ENCODE measurements at places on chromosomes 11 and 22.

DNA sequence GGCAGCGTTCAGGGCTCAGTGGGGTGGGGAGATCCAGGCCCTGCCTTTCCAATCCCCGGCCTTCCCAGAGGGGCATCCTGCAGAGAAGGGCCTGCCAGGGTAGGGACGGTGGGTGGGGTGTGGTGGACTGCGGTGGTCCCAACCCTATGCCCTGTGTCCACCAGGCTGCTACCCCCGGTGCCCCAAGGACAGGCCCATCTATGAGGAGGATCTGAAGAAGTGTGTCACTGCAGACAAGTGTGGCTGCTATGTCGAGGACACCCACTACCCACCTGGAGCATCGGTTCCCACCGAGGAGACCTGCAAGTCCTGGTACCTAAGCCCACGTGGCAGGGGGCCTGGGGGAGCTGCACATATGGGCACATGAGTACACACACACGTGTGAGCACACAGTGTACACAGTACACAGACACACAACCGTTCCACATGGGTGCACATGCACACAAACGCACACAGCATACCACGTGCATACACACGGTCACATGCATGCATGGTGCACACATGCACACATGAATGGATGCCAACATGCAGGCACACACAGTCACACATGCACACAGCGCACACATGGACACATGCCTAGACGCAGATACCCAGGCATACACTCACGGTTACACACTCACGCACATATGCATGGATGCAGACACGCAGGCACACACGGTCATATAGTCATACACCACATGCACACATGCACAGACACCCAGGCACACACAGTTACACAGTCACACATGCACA, 16.1 kb downstream of the MUC2 start:
- no peak for DNase-seq

- no peak for DNase-seq
Observed at GRCh38 chr11:80816966-80817365, 1376.1 kb upstream of the TENM4 start.

- no peak for DNase-seq
Observed at GRCh38 chr11:128465946-128466705, 121.2 kb downstream of the ETS1 start.

- no peak for DNase-seq
Observed at GRCh38 chr11:103904324-103904667, 132.1 kb upstream of the DDI1 start.

GRCh38 chr11:12938590-12939247, 70.4 kb upstream of the RASSF10 start:
- no peak for DNase-seq

DNA sequence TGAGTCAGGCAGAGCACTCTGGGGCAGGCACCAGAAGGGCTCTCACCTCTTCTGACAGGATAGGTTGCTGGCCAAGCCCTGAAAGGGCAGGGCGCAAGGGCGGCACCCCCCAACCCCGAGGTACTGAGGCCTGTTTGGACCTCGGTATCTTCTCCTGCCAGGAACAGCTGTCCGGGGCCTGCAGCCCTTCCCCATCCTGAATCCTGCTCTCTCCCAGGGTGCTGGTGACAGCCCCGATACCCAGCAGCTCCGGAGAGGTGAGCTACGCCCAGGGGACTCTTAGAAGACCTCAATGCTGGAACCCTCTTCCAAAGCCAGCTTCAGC, 79.1 kb downstream of the PHF21B start:
- no peak for DNase-seq

DNA sequence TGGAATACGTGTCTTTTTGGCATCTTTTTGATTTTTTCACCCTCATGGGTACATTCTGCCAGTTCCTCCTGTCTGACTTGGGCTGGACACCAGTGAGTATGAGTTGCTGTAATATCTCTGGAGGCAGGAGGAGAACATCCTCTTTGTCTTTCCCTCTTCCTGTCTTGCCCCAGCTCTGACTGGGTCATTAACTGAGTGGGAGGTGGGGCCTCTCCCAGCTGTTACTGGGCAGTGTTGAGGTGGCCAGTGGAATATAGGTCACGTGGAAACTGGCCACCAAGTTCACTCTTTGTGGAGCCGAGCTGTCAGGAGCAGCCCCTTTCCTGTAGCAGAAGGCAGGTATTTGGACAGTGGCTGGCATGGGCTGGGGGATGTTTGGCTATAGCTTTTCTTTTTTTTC, 2.2 kb downstream of the GLB1L2 start:
- no peak for DNase-seq

DNA sequence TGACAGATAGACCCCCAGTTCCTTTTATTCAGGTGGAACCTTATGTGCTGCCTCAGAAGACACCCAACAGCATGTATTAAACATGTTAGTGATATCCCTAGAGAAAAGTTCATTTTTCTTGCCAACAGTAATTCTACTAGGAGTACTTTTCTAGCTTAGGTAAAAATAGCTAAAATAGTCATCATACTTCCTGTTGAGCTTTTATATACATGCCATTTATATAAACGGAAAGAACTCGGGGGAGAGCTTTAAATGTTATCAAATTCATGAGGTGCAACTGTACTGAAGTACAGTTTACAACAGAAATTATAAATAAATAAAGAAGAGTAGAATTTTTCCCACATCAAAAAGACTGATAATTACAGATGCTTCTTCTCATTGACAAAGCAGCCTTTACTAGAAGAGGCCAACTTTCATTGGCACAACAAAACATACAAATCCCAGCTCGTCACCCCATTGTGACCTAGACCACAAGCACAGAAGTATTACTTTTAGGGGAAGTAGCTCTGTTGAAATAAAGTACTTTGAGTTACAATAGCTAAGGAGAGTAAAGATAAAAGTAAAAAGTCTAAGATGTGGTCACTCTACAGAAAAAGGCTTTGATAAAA, 59.1 kb upstream of the POU2AF2 start:
- no peak for DNase-seq

- DNase-seq: no peak
Observed at GRCh38 chr22:39725351-39726035, 154.9 kb downstream of the CACNA1I start.

DNA sequence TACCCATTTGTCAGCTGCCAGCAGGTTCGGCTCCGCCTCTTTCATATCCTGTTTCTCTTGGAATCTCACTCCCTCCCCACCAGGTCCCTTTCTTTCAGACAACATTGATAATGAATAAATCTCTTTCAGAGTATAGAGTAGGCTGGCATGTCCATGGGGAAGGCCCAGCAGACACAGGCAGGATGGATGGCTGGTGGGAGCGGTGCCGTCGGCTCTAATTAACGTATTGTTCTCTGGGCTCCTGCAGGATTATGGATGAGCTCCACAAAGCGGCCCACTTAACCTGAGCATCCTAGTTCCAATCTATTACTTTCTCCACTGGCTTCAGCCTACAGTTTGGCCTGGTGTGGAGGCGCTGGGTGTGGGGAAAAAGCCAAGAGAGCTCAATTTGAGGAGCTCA, 588.0 kb downstream of the BUD13 start:
- no peak for DNase-seq

- no peak for DNase-seq
Observed at GRCh38 chr22:22691716-22692701, 47.6 kb downstream of the GGTLC2 start.

GRCh38 chr11:131154351-131154750, 216.1 kb upstream of the NTM start:
- no peak for DNase-seq

- DNase-seq: no peak
Observed at GRCh38 chr22:44143579-44143978, 37.1 kb upstream of the PARVG start.

DNA sequence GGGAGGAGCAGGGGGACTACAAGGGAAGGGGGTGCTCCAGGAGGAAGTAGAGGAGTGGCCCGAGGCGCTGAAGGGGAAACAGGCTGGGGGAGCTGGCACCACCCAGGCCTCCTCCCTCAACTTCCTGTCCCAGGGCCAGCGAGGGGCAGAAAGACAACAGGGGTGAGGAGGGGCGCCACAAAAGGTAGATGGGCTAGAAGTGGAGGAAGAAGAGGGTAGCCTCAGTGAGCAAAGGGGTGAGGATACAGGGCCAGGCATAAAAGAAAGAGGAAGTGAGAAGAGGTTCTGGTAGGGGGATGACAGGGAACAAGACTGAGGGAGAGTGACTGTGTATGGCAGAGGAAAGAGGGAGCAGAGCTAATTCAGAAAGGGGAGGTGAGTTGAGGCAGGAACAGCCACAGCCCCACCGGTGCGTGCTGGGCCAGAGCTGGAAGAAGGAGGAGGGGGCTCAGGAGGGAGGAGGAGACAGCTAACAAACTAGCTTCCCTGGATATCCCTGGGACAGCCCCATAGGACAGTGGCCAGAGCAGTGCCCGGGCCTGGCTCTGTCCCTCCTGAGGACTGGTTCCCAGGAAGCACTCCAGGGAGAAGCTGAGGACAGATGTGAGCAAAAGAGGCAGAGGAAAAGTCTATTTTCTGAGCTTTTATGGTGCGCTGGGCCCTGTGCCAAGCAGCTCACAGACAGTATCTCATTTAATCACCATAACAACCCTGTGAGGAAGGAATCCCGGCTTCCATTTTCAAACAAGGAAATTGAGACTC, 8.5 kb downstream of the DCHS1 start:
- DNase-seq: no peak

- no peak for DNase-seq
Observed at GRCh38 chr11:119809346-119809745, 80.3 kb upstream of the NECTIN1 start.

- no peak for DNase-seq
Observed at GRCh38 chr11:35968386-35969088, 24.7 kb downstream of the LDLRAD3 start.

DNA sequence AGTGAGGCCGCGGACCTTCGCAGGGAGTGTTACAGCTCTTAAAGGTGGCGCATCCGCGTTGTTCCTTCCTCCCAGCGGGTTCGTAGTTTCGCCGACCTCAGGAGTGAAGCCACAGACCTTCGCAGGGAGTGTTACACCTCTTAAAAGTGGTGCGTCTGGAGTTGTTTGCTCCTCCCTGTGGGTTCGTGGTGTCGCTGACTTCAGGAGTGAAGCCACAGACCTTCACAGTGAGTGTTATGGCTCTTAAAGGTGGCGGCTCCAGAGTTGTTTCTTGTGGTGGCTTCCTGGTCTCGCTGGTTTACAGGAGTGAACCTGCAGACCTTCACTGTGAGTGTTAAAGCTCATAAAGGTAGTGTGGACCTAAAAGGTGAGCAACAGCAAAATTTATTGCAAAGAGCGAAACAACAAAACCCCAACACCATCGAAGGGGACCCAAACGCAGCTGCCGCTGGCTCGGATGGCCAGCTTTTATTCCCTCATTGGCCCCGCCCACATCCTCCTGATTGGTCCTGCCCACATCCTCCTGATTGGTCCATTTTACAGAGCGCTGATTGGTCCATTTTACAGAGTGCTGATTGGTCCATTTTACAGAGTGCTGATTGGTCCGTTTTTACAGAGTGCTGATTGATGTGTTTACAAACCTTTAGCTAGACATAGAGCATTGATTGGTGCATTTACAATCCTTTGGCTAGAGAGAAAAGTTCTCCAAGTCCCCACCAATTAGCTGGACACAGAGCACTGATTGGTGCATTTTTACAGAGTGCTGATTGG, 1.2 kb upstream of the TMEM45B start:
- no peak for DNase-seq

DNA sequence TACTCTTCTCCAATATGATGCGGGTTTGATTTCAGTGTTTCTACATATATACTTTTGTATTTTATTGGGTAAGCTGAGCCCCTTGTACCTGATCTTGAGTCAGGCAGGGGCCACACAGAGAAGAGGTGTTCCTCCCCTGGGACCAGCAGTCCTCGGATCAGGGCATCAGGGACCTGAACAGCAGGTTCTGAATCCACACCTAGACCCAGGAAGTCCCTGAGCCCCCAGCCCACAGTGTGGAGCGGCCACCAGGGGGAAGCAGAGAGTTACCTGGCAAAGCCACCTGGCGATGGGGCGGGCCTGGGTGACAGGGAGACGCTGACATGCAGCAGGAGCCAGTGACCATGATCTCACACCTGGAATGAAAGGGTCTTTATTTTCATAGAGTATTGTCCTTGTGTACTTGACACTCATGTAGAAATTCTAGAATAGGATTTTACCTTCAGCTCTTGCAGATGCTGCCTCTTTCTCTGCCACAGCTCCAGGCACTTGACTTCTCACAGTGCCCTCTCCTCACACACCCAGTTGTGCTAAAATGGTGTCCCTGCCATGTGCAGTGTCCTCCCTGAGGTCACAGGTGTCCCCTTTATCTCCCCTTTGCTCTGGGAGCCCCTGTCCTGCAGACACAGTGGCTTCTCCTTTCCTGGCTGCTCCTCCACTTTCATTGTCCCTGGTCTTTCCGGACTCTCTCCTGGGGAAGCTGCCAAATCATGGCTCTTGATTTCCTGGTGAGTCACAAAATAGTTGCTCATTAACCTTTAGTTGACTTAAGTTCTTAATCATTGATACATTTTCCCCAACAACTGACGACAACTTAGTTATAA, 48.5 kb downstream of the GGTLC2 start:
- peak; percentile 50 for DNase-seq

DNA sequence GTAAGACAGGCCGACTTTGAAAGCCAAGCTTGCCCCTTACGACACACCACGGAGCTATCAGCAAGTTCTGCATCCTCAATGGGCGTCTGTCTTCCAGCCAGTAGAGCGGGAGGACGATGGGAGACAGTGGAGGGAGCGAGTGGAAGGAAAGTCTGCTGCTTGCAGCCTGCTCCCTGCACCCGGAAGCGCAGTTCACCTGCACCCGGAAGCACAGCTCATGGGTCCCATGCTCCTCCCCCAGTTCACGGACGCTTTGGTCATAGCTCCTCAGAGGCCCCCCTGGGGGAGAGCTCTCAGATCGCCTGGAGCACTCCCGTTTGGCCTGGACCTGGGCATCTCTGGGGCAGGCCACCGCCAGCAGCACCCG, 51.3 kb downstream of the FBLN1 start:
- DNase-seq: no peak

DNA sequence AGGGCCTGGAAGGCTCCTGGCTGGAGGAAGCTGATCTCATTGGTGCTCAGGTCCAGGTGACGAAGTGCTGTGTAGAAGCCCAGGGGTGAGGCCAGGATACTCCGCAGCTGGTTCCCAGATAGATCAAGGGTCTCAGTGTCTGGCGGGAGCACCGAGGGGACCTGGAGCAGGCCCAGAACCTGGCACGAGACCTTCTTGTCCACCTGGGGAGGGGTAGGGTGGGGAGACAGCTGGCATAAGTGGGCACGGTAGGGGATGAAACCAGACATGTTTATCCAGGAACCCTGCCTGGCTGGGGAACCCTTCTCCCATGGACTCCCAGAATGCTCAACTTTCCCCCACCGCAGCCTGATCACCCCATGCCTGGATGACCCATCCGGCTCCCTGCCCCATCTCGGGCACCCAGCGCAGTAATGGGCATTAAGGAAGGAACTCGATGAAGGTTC, 9.2 kb downstream of the LRRC32 start:
- no peak for DNase-seq

Measured in kidney epithelial cell (primary cell).